ENCODE measurements at places on chromosomes 7 and 10. TPM values are rescaled to one million over a fixed set of nuclear protein-coding genes. Genes with fewer than 3 reads are reported as not detected.

DNA sequence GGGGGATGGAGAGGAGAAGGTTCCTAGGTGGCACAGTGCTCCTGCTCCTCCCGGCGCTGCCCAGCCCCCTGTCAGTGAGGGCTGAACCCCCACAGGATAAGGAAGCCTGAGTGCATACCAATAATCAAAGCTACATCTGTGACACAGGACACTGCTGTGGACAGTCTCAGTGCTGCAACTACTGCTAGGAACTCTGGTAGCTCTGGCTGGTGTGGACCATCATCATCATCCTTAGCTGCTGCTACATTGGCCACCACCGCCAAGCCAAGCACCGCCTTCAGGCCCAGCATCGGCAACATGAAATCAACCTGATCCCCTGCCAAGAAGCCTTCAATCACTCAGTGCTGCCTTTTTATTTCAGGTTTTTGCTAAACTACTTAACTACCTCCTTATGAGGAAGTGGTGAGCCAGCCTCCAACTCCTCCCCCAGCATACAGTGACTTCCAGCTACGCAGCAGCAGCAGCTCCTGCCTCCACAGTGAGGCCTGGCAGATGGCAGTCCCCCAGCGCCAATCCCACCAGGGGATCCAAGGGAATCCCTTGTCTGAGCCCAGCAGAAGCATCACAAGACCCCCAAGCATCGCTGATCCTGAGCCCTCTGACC, 32.1 kb upstream of the SLC26A4 start:
- H3K4me3 ChIP-seq = no peak overlapping the region
- DNase-seq = peak; percentile 13
- H3K4me1 ChIP-seq = peaks cover 20% of the 10 kb centered on the region
- H3K27ac ChIP-seq = peak overlapping the region; percentile 74
- peaks cover 4% of the 10 kb centered on the region for H3K36me3 ChIP-seq
- no peaks in the 10 kb centered on the region for H3K27me3 ChIP-seq

DNA sequence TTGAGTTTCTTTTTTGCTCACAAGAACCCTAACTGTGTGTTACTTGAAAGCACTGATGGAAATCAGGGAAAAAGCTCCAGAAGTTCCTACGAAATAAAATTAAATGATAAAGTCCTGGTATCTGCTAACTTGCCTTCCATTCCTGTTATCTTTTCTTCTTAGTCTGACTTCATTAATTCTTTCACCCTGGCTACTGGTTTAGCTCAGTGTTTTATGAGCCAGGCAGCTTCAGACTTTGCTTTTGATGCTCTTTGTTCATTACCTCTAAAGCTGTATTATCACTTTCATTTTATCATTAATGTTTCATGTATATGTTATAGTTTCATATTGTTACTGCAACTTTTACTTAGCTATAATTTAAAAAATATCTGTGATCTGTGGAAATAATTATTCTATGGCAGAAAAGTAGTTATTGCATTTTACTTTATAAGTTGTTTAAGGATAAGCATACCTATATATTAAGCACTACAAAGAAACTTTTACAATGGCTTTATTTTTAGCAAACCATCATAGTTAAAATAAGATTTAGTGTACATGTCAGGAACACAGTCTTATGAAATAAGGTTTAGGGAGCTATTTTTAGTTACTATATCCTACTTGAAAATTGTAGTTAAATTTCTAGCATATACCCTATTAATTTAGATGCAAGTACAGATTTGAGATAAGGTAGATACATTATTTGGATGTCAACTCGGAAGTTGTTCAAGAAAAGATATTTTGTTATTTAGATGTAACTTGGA, 19.3 kb downstream of the PTEN start:
- no peak for DNase-seq
- no peak overlapping the region for H3K4me3 ChIP-seq
- no peak overlapping the region for H3K27ac ChIP-seq
- H3K36me3 ChIP-seq = peaks cover 76% of the 10 kb centered on the region

DNA sequence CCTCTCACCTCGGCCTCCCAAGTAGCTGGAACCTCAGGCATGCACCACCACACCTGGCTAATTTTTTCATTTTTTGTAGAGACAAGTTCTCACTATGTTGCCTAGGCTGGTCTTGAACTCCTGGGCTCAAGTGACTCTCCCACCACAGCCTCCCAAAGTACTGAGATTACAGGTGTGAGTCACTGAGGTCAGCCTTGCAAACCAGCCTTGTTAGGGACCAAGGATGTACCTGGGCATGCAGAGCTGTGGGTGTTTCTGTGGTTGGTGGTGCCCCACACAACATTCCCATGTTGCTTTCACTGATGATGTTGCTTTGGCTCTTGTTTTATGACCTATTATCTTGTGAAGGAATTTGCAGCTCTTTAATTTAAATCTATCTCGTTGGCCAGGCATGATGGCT, 54.8 kb downstream of the OTUD1 start:
- no peaks in the 10 kb centered on the region for H3K36me3 ChIP-seq
- no peak overlapping the region for H3K4me3 ChIP-seq
- peaks cover 9% of the 10 kb centered on the region for H3K27me3 ChIP-seq
- H3K4me1 ChIP-seq = no peaks in the 10 kb centered on the region
- H3K27ac ChIP-seq = no peak overlapping the region

DNA sequence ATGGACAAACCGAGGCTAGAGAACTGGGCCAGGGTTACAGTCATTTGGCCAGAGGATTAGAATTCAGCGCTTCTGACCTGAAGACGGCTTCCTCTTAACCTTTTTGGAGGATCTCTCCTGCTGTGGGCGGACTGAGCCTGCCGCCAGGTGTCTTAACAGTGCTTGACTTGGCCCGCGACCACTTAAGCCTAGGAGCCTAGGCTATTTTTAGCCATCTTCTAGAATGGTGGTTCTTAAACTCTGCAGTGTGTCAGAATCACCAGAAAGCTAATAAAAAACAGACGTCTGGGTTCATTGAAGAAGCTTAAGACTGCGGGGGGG, 722 bp downstream of the MDH2 start:
- H3K27me3 ChIP-seq = no peaks in the 10 kb centered on the region
- DNase-seq = peak; percentile 24
- peaks cover 51% of the 10 kb centered on the region for H3K4me1 ChIP-seq
- H3K36me3 ChIP-seq = peaks cover 30% of the 10 kb centered on the region
- H3K4me3 ChIP-seq = peak overlapping the region; percentile 94

The HGF gene
- not detected for total RNA-seq

DNA sequence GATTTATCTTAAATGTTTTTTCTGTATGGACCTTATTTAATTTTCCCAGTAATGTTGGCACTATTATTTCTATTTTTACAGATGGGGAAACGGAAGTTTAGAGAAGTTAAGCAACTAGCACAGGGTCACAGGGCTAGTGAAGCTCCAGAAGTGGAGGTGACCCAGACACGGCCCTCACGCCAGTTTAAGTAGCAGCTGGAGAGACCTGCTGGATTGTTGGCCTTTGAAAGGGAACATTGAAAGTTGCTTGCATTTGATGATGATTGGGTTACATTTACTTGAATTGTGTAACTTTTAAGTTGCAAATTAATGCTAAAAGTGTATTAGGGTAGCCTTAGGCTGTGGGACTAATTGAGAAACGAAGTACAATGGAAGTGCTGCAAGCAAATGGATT, 25.6 kb downstream of the CDK14 start:
- H3K27ac ChIP-seq = no peak overlapping the region
- DNase-seq = no peak
- H3K4me3 ChIP-seq = no peak overlapping the region
- no peaks in the 10 kb centered on the region for H3K27me3 ChIP-seq

- no peaks in the 10 kb centered on the region for H3K36me3 ChIP-seq
- H3K27me3 ChIP-seq = no peaks in the 10 kb centered on the region
- H3K4me1 ChIP-seq = no peaks in the 10 kb centered on the region
- no peak overlapping the region for H3K4me3 ChIP-seq
- no peak for DNase-seq
- no peak overlapping the region for H3K27ac ChIP-seq
Measured at GRCh38 chr7:51589111-51589510, 272.5 kb upstream of the COBL start.

GRCh38 chr10:73424478-73424877, 8.9 kb downstream of the MSS51 start:
- no peak overlapping the region for H3K4me3 ChIP-seq
- H3K36me3 ChIP-seq = peaks cover 42% of the 10 kb centered on the region

- peaks cover 3% of the 10 kb centered on the region for H3K36me3 ChIP-seq
- H3K4me1 ChIP-seq = peaks cover 24% of the 10 kb centered on the region
- DNase-seq = no peak
Measured at GRCh38 chr10:73924935-73925334, 14.0 kb downstream of the PLAU start.

The NUDT5 gene
- total RNA-seq = 97.9 TPM

The ASB15 gene
- total RNA-seq = not detected

- H3K36me3 ChIP-seq = no peaks in the 10 kb centered on the region
- H3K4me3 ChIP-seq = no peak overlapping the region
- DNase-seq = no peak
- H3K27ac ChIP-seq = no peak overlapping the region
- peaks cover 1% of the 10 kb centered on the region for H3K27me3 ChIP-seq
Measured at GRCh38 chr7:70027867-70028266, 429.6 kb downstream of the AUTS2 start.

The CPVL gene
- not detected for total RNA-seq

The SHH gene
- total RNA-seq = not detected

DNA sequence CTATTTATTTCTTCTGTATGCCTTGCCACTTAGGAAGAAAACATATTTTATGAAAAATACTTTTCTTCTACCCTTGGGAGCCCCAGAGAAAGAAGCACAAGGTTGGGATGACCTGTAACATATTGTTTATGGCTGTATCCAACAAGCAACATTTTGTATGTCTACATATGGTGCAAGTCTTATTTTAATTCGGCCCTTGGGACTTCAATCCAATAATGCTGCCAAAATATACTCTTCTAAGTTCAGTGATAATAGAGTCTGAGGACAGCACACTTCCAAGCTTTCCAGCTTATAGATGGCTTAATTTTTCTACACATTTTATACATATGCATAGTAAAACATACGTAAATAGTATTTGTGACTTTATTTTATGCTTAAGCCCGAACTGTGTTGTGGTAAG, 318.5 kb upstream of the SEMA3A start:
- H3K27me3 ChIP-seq = no peaks in the 10 kb centered on the region
- DNase-seq = no peak
- no peaks in the 10 kb centered on the region for H3K36me3 ChIP-seq
- no peak overlapping the region for H3K27ac ChIP-seq
- no peaks in the 10 kb centered on the region for H3K4me1 ChIP-seq

DNA sequence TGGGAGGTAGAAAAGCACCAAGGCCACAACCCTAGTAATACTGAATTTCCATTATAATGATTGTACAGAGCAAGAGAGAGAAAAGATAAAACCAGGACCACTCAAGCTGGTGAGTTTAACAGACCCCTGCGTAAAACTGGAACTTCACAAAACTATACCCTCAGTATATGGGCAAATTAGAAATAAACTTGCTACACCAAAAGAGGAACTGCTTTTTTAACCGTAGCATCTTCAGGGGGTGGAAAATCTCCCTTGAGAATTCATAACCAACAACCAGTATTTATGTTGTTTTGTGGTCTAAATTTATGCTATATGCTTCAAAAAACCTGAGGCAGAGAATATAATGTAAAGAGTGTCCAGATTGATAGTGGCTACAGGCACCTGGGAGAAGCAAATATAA, 171.2 kb downstream of the SGMS1 start:
- H3K4me1 ChIP-seq = peaks cover 4% of the 10 kb centered on the region
- no peaks in the 10 kb centered on the region for H3K27me3 ChIP-seq
- peaks cover 2% of the 10 kb centered on the region for H3K36me3 ChIP-seq
- DNase-seq = no peak

The C10orf105 gene
- total RNA-seq = 0.52 TPM

DNA sequence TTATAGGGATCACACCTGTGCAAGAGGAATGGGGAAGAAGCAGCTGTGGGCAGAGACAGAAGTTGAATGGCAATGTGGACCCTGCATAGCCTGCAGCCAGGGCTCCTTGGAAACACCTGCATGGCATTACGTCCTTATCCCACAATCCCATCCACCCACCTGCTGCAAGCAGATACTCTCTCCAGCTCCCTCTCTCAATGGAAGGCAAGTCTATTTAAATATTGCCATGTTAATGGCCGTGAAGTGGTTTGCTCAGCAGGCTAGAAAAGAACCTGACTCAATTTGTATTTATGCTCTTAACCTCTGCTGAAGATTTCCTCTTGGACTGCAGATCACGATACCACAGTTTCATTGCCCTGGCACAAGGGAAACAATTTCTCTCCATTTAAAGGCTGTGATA, 417.0 kb downstream of the TYW1 start:
- H3K36me3 ChIP-seq = no peaks in the 10 kb centered on the region
- no peak overlapping the region for H3K4me3 ChIP-seq
- no peak for DNase-seq
- no peaks in the 10 kb centered on the region for H3K4me1 ChIP-seq
- no peak overlapping the region for H3K27ac ChIP-seq

DNA sequence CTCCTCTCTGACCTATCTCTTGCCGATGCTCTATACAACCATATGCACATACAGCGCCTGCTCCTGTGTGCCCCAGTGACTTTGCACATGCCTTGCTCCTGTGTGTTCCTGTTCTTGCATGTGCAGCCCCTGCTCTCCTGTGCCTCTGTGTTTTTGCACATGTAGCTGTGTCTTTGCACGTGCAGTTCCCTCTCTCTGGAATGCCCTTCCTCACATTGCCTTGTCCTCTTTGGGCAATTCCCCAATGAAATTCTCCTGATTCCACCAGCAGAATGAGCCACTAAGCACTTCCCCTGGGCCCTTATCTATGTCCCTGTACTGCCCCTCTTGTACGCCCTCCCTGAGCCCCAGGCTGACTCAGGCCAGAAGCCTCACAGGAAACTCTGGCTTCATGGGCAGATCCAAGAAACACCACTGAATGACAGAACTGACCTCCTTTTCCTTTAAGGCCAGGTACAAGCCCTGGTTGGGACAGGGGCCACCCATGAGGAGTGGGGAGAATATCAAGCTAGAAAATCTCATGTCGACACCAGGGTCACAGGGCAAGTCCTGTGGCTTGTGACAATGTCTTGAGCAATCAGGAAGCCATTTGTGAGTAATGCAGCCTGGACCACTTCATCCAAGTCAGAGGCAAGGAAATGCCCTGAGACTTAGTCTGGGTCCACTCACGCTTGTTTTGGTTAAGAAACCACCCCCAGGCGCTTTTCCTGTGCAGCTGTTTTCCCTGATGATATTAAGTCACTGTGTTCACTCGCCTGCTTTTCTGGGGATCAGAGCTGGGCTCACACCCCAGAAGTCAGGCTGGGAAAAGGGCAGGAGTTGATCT, 1.9 kb upstream of the ARHGAP22 start:
- H3K4me1 ChIP-seq = peaks cover 2% of the 10 kb centered on the region
- peaks cover 37% of the 10 kb centered on the region for H3K27me3 ChIP-seq
- DNase-seq = no peak
- no peak overlapping the region for H3K4me3 ChIP-seq
- H3K27ac ChIP-seq = no peak overlapping the region

DNA sequence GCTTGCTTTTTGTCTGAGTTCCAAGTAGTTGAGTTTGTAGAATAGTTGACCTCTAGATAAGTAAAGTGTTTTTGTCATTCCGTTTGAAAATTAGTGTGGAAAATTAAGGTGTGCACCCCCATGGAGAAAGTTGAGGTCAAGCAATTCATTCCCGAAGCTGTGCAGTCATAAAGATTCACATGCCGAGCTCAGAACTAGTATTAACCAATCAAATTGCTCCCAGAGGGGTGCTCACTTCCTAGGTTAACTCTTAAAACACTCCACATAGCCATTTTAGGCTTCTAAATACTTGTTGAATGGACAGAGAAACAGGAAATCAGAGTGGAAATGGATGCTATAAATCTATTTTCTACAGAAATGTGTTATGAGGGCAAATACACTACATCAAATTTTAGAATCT, 638.9 kb downstream of the SUGCT start:
- H3K36me3 ChIP-seq = no peaks in the 10 kb centered on the region
- no peak for DNase-seq
- H3K4me3 ChIP-seq = no peak overlapping the region
- no peaks in the 10 kb centered on the region for H3K4me1 ChIP-seq

The PRPS1L1 gene
- total RNA-seq = not detected
